ENCODE measurements at places on chromosomes 3 and 15.

DNA sequence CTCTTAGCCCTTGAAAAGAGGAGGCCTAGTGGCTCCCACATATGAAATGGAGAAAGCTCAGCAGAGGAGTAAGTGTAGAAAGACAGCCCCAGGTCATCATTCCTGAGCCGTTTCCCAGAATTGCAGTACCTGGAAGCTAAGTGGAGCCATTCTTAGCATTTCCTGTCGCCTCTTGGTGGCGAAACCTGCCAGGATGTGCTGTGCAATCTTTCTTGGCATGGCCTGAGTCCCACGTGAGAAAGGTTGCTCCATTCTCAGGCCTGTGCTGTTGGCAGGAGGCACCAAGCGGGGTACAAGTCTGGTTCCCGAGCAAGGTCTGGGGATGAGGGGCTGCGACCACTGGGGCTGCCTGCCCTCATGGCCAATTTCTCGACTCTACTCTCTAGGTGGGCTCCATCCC, 207.2 kb upstream of the TPM1 start:
- peak; percentile 60 for DNase-seq

GRCh38 chr3:160150525-160150924, 74.7 kb upstream of the C3orf80 start:
- DNase-seq: no peak

GRCh38 chr15:60829416-60829815, 350.5 kb upstream of the ICE2 start:
- peak; percentile 28 for DNase-seq

DNA sequence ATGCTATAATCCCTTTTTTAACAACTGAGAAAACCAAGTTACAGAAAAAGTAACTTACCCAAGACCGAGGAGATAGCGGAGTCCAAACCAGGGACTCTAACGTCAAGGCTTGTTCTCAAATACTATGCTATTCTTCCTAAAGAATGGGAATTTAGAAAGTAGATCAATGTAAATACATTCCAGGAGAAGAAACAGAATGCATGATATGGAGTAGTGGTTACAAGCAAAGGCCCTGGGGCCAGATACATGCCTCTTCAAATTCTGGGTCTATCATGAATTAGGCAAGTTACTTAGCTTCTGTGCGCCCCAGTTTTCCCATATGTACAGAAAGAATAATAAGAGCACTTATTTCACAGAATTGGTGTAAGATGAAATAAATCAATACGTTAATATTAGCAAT, 102.0 kb upstream of the CHMP2B start:
- no peak for DNase-seq

DNA sequence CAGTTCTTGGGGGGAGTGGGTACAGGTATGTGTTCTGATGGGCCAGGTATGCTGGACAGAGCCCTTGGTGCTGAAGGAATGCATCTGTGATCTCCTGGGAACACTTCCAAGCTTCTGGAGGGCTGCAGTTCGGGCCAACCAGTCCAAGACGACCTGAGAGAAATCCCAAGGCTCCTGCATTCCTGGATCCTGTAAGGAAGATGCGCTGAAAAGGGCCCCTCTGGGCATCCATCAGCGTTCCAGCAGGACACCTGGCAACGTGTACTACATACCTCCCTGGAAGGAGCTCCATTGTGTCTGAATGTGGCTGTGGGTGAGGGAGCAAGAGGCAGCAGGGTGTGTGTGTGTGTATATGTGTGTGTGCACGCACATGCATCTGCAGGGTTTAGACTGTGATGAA, 144.7 kb downstream of the FAM43A start:
- DNase-seq: peak; percentile 29

DNA sequence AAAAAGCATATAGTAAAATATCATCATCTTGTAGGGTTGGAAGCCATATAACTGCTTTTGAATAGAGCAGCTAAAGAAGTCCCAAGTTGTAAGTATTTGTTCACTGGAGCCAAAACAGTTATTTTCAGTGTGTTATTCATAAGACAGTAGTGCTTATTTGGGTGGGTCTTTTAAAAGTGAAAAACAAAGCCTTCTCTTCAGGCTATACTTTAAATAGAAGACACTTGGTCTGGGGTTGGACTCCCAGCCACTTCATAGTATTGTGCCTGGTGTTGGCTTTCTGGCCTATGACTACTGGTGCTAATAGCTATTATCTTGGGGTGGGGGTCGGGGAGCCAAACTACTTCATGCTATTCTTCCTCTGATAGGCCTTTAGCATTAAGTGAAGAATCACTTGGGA, 135.2 kb downstream of the SLC25A26 start:
- DNase-seq: no peak

- peak; percentile 91 for DNase-seq
Observed at GRCh38 chr3:150227839-150228238, 180.3 kb upstream of the TSC22D2 start.

DNA sequence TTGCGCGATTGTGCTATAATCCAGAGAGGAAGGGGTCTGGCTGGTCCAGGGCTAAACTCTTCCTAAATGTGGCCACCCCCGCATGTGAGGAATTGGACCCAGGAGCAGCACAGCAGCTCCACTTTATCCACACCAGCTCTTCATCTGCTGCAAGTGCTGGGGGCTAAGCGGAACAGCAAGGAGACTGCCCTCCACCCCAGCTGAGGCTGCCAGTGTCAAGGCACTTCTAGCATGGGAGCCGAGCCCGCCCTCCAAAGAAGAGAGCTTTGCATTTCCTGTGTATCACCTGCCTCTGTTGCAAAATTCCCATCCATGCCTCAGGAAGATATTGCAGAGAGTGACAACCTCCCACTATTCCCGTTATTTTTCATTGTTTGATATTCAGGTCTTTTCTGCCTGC, 333.6 kb downstream of the ARRDC4 start:
- DNase-seq: no peak

GRCh38 chr15:63264688-63265293, 12.6 kb upstream of the APH1B start:
- DNase-seq: no peak

GRCh38 chr3:32420126-32421038, 28.7 kb downstream of the CMTM7 start:
- DNase-seq: peak; percentile 95

- DNase-seq: peak; percentile 88
Observed at GRCh38 chr15:33083232-33084081, 111.1 kb downstream of the FMN1 start.

- no peak for DNase-seq
Observed at GRCh38 chr3:188531210-188531609, 377.3 kb downstream of the LPP start.

DNA sequence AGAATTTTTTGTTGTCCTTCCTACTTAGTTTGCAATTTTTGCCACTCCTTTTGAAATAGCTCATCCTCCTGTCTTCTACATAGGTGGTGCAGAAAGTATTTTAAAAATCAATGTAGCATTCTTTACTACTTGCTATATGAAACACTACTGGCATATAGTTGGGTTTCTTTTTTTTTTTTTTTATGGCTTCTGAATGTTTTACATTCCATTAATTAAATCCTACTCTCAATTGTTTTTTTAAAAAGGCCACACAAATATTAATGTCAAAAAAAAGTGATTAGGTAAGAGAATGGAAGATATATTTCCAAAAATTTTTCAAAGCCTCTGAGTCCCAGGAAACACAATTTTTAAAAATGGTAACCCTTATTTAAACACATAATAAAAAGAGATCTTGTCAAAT, 262.6 kb downstream of the MAGI1 start:
- DNase-seq: no peak

- no peak for DNase-seq
Observed at GRCh38 chr15:75732177-75732808, 19.6 kb upstream of the CSPG4 start.

DNA sequence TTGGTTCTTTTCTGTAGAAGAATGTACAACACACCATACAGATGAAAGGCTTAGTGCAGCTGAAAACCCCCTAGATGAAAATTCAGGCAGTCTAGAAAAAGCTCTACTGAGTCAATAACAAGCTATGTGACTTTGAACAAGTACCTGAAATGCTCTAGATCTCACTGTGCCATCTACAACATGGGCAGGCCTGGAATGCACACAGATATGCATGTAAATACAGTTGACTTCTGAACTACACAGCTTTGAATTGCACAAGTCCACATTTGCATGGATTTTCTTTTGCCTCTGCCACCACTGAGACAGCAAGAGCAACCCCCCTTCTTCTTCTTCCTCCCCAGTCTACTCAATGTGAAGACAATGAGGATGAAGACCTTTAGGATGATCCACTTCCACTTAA, 98.4 kb downstream of the CNTN3 start:
- DNase-seq: no peak

GRCh38 chr3:32865383-32865782, 47.6 kb downstream of the TRIM71 start:
- peak; percentile 70 for DNase-seq

DNA sequence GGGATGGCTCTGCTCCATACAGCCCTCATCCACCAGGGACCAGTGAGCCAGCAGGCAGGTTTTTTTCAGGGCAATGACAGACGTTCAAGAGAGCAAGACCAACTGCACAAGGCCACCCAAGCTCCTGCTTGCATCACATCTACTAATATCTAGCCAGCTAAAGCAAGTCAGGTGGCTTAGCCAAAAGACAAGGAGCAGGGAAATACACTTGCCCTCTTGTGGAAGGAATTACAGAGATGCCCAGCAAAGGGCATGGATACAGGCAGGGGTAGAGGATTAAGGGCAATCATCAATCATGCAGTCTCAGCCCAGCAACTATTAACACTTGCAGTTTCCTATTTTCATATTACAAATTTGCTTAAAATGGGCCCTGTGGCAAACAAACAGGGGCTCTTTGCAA, 81.5 kb upstream of the NTRK3 start:
- DNase-seq: peak; percentile 49

- no peak for DNase-seq
Observed at GRCh38 chr15:38059665-38060064, 125.2 kb downstream of the TMCO5A start.

DNA sequence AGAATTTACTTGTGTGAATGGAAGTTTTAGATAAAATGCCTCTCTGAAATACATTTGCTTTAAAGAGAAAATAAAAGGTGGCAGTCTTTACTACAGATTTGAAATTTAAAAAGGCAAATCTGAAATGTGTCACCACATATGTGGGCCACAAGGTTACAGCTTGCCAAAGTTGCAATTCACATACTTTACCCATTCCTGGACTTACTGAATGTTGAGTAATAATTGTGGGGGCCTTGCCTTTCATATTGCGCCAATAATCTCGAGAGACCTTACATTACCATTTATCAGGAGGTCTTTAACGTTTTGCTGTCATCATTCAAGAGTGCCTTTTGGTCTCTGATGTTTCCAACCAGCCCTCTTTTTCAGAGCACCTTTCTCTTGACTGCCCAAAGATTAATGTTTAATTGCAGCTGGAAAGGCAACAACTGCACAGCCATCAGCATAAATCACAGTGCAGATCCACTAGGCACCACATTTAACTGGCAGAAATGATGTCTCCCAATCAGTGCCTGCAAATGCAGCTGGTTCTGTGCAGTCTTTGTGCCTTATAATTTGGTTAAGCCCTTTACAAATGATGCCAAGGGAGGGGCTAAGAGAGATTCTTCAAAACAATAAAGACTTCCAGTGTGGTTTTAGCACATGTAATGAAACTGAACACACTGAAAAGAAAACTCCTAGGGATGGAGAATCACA, 206.8 kb downstream of the MAGI1 start:
- DNase-seq: no peak

- no peak for DNase-seq
Observed at GRCh38 chr3:72375237-72376076, 472.8 kb downstream of the SHQ1 start.

DNA sequence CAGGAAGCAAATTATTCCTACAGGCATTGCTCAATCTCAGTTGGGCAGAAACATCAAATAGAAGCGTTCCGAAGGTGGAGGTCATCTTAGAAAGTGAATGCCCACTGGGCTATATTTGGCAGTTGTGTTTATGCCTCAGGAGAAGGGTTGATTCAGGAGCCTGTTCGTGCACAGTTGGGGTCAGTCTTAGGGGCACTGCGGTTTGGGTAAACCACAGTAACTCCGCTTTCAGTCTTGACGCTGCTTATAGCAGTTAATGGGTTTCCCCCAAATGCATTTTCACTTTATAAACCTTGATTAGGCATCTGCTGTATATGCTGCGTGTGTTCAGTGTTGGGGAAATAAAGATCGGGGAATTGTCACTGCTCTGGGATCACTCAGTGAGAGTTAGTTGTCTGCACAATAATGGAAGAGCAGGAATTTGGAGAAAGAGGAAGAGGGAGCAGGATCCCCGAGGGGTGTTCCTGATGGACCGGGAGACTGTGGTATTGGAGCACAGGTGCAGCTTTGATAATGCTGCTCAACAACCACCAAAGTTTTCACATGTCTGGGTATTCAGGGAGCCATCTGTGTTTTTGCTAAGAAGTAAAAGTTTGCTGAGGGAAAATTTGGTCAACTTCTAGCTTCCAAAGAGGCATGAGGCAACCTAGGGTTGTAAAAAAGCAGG, 124.3 kb upstream of the EIF1B start:
- DNase-seq: no peak

GRCh38 chr3:40096661-40097111, 212.8 kb upstream of the EIF1B start:
- no peak for DNase-seq

- DNase-seq: no peak
Observed at GRCh38 chr15:26806151-26806550, 33.3 kb upstream of the GABRB3 start.

GRCh38 chr3:72930754-72931153, 42.9 kb downstream of the GXYLT2 start:
- no peak for DNase-seq

DNA sequence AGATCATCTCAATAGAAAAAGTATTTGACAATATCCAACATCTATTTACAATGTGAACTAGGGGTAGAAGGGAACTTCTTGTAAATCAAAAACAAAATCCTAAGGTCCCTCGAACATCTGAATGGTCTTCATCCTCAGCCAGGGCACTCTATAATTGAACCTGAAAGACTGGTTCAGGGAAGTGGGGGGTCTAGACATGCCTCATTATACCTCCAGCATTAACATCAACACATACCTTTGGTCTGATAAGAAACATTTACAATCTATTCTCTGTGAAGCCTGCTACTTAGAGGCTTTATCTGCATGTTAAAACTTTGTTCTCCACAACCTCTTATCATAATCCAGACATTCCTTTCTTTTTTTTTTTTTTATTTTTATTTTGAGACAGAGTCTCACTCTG, 211.8 kb downstream of the CTNNB1 start:
- peak; percentile 92 for DNase-seq

- peak; percentile 89 for DNase-seq
Observed at GRCh38 chr15:45705510-45706473, 71.0 kb downstream of the SQOR start.

DNA sequence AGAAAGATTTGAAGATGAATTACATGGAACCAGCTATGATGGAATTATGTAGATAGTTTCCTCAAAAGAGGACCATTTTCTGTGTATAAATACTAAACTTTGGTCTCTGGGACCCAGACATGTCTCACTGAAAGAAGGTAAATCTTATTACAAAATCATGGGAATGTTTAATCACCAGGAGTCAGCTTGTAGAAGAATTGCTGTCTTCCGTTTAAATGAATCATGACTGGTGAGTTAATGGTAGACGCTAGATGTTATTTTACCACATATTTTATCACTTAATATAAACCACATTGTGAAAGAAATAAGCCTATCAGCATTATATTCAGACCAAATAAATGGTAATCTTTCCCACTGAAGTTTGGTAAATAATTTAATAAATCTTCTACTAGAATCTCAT, 322.3 kb upstream of the SUCLG2 start:
- no peak for DNase-seq
